ENCODE measurements at places on chromosomes 11 and 22.

- no peak for DNase-seq
These were observed 133.1 kb downstream of the MICAL2 start for GRCh38 chr11:12243486-12243885.

GRCh38 chr11:109222761-109223160 is 199.2 kb upstream of the C11orf87 start:
- DNase-seq: no peak

GRCh38 chr11:58097437-58097836 is 27.9 kb downstream of the OR9I1 start:
- no peak for DNase-seq

GRCh38 chr11:31437742-31438435 is 68.2 kb downstream of the DNAJC24 start:
- no peak for DNase-seq

- no peak for DNase-seq
These were observed 351.2 kb downstream of the OPCML start for GRCh38 chr11:133181066-133181465.

GRCh38 chr11:75801362-75802020 is 13.5 kb upstream of the UVRAG start:
- DNase-seq: no peak

DNA sequence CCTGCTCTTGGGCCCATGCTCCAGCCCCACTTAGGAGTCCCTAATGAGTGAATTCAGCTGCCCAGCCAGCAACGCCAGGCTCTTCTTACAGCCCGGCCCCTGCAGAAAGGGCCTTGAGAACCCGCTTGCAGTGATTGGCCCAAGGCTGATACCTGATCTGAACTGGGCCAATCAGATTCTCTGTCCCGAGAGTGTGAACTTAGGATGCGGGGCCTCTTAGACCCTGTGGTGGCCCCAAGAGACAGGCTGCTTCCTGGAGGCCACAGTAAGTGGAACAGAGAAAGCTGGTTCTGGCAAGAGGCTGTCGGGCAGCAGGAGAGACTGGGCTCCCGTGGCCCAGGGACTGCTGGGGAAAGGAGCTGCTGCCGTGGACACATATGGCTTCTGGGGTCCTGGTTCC is 11.5 kb downstream of the VSTM5 start:
- no peak for DNase-seq

DNA sequence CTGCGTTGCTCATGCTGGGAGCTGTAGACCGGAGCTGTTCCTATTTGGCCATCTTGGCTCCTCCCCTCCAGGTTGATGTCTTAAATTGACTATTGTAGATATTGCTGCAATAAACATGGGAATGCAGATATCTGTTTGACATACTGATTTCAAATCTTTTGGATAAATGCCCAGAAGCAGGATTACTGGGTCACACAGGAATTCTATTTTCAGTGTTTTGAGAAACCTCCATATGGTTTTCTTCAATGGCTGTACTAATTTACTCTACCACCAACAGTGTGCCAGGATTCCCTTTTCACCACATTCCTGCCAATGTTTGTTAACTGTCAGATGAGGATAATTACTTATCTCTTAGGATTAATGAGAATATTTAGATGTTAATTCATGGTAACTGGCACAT is 467.0 kb downstream of the LUZP2 start:
- no peak for DNase-seq

GRCh38 chr11:5600374-5600851 is 4.0 kb downstream of the TRIM6 start:
- peak; percentile 63 for DNase-seq

DNA sequence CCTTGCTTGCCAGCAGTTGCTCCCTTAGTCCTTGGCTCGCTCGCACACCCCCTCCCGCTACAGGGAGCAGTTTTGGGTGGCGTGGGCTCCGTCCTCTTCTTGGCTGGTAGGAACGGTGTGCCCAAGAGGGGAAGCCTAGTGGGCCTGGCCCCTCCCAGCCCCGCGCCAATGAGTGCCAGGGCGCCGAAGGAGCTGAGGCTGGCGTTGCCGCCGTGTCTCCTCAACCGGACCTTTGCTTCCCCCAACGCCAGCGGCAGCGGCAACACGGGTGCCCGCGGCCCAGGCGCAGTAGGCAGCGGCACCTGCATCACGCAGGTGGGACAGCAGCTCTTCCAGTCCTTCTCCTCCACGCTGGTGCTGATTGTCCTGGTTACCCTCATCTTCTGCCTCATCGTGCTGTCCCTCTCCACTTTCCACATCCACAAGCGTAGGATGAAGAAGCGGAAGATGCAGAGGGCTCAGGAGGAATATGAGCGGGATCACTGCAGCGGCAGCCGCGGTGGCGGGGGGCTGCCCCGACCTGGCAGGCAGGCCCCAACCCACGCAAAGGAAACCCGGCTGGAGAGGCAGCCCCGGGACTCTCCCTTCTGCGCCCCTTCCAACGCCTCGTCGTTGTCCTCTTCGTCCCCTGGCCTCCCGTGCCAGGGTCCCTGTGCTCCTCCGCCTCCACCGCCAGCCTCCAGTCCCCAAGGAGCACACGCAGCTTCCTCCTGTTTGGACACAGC is 1.6 kb downstream of the C11orf87 start:
- DNase-seq: no peak

GRCh38 chr11:95554911-95555310 is 234.7 kb downstream of the FAM76B start:
- no peak for DNase-seq

DNA sequence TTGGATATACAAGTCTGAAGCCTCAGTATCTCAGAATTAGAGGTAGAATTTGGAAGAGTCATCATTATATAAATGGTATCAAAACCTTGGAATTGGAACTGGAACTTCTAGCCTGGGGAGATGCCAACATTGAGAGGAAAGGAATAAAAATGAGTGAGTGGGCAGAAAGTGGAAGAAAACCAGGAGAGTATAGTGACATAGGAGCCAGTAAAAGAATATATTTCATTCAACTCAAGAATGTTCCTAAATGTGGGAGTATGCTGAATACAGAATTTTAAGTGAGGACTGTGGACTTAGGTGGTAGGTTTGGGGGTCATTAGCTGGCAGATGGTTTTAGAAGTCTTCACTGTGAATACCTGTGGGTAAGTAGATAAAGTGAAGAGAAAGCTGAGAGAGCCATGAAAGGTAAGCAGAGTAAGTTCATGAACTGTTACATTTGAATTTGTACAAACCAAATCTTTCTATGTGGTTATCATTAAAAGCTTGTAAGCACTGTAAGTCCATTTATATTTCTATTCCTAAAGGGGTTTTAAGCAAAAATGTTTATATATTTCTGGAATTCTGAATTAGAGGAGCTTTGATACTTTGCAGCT is 60.2 kb downstream of the PDHX start:
- no peak for DNase-seq

GRCh38 chr11:67572305-67572704 is 11.3 kb upstream of the GSTP1 start:
- DNase-seq: no peak

DNA sequence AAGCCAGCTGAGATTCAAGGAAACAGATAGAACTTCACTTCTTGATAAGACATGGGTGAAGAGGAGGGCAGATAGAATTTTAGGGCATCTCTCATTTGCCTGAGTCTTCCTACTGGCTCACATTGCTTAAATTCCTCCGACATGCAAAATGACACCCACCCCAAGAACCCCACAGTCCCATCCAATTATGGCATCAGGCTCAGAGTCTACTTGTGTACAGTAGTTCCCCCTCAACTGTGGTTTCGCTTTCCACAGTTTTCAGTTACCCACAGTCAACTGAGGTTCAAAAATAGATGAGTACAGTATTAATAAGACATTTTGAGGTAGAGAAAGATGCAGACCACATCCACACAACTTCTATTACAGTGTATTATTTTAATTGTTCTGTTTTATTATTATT is 99.8 kb downstream of the TTC17 start:
- no peak for DNase-seq

GRCh38 chr11:38538866-38539680 is 1941.0 kb upstream of the RAG2 start:
- no peak for DNase-seq

- no peak for DNase-seq
These were observed 87.4 kb downstream of the BRD1 start for GRCh38 chr22:49740242-49740641.

GRCh38 chr11:78453140-78453935 is 35.7 kb upstream of the GAB2 start:
- DNase-seq: no peak

- no peak for DNase-seq
These were observed 20.6 kb downstream of the PRR5 start for GRCh38 chr22:44722611-44723010.

DNA sequence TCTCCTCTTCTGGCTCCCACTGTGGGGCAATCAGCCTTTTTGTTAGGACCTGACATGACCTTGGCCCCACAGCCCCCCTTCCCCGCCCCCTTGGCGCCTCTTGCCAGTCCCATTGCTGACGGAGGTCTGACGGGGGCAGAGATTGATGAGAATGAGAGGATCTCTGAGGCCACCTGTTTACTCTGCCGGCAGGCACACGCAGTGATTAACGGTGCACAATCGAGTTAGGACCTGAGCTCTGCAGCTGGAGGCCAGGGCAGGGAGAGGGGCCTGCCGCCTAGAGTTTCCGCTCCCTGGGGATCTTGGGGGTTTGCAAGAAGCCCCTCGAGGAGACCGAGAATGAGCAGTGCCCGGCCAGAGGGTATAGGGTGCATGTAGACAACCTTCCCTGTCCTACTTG is 6.8 kb upstream of the CHRM1 start:
- DNase-seq: no peak

DNA sequence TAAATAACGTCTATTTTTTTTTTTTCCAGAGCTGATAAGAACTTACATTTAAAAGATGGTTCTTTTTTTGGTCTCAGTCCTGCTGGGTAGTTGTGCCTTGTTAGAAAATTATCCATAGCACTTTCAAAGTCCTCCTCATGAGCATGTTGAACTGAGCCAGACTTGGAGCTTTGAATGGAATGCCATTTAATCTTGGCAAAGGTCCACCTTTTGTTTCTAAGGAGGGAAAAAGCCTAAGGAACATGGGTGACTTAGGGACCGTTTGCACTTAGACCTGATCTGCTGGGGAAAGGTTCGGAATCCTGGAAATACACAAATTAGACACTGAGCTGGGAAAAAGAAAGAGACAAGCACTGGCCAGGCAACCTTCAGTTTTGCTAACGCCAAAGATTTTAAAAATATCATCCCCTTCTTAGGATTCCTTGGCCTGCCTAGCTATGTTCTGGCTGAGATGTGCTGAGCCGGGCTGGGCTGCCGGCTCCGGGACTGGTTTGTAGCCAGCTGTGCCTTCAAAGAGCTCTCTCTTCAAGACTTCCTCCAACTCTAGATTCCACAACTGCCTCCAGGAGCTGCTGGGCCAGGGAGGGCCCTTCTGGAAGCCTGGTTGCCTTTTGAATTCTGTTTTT is 67.4 kb downstream of the ENDOD1 start:
- DNase-seq: no peak

DNA sequence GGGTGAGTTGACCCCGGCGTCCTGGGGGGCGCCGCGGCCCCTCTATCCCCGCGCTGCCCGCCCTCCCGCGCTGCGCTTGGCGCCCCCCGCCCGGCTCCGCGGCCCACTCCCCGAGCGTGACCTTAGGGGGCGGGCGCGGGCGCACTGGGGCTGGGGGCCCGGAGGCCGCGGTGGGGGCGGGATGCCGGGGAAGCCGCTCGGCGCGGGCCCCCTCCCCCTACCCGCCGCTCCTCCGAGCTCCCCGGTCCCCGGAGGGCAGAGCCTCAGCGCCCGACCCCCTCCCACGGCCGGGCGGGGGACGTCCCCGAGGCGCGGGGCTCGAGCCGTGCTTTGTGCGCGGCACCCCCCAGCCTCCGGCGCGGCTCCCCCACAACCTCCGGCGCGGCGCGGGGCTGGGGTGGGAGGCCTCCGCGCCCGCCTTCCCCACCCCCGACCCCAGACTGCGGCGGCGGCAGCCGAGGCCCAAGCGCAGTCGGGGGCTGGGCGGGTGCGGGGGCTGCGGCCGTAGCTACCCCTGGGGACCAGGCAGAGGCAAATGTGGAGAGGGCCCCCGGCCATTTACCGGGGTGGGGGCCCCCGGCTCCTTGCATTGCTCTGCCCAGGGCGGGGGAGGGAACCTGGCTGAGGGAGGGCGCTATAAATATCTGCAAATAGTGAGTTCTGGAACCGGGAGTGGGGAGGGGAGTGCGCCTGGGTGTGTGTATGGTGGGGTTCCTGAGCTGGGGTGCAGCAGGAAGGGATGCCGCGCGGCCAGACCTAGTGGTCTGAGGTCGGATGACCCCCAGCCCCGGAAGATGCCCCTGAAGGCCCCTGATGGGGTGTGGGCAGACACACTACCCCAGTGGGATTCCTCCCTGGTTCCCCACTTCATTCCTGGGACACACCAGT is 988 bp downstream of the MGAT3 start:
- DNase-seq: no peak

DNA sequence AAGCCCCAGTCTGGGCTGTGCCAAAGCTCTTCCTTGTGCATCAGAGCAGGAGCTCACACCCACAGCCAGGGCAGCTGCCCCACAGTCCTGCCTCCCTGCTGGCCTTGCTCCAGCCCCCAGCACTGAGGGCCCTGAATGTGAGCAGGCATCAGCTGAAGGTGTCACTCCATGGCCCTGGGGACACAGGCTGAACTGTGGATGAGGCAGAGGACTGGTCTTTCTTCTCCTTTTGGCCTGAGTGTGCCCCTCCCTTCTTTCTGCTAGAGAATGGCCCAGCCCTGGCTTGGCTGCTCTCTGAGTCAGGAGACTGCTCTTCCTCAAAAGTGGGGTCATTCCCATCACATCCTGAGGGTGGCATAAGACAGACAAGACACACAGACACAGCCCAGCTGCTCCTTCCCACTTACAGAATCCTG is 16.2 kb downstream of the OTOG start:
- peak; percentile 14 for DNase-seq

GRCh38 chr11:57506522-57506921 is 9.0 kb downstream of the SLC43A1 start:
- no peak for DNase-seq

DNA sequence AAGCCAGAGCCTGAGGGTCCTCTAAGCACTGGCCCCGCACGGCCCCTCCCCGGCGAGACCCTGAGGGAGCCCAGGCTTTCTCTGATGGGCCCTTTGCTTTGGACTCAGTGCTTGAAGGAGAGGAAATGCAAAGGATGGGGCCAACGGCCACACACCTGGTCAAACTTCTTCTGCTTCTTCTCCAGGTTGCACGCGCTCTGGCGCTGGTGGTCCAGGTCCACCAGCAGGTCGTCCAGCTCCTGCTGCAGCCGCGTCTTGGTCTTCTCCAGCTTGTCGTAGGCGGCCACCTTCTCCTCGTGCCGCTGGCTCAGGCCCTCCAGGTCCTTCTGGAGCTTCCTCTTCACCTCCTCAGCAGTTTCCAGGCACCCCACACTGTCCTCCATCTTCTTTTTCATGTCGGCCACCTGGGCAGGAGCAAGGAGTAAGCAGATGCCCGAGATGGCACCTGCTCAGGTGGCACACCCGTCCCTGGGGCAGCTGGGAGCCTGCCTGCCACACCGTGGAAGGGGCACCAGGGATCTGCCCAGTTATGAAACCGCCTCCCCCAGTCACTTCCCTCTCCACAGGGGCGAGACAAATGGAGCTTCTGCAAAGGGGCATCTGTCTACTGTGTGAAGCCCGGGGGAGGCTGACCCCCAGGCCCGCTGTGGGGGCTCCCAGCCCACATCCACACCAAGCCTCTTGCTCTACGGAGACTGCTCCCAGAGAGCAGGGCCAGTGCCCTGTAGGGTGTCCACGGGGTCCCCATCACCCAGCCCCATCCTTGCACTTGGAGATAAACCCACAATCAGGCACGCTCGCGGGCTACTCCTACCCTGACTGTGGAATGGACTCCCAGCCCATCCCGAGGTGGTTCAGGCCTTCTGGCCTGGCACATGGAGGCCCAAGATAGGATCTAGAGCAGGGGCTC is 39.2 kb downstream of the APOL1 start:
- no peak for DNase-seq

- DNase-seq: peak; percentile 50
These were observed 8.7 kb downstream of the PNPLA5 start for GRCh38 chr22:43883012-43883661.

GRCh38 chr11:65204646-65205601 is 23.2 kb downstream of the CAPN1 start:
- DNase-seq: no peak
